ENCODE measurements at places on chromosomes 3 and 15.

- DNase-seq, result peak; percentile 15
Measured at GRCh38 chr3:64593350-64593749, 94.5 kb downstream of the ADAMTS9 start.

- DNase-seq, result no peak
Measured at GRCh38 chr3:10462641-10463532, 42.5 kb downstream of the ATP2B2 start.

GRCh38 chr15:28944286-28944685 lies 58.5 kb downstream of the APBA2 start:
- no peak for DNase-seq

- no peak for DNase-seq
Measured at GRCh38 chr3:98553753-98554152, 22.0 kb downstream of the GPR15 start.

GRCh38 chr15:56484287-56484686 lies 19.4 kb upstream of the MNS1 start:
- DNase-seq, result no peak

- no peak for DNase-seq
Measured at GRCh38 chr15:81303244-81304225, 20.4 kb downstream of the STARD5 start.

DNA sequence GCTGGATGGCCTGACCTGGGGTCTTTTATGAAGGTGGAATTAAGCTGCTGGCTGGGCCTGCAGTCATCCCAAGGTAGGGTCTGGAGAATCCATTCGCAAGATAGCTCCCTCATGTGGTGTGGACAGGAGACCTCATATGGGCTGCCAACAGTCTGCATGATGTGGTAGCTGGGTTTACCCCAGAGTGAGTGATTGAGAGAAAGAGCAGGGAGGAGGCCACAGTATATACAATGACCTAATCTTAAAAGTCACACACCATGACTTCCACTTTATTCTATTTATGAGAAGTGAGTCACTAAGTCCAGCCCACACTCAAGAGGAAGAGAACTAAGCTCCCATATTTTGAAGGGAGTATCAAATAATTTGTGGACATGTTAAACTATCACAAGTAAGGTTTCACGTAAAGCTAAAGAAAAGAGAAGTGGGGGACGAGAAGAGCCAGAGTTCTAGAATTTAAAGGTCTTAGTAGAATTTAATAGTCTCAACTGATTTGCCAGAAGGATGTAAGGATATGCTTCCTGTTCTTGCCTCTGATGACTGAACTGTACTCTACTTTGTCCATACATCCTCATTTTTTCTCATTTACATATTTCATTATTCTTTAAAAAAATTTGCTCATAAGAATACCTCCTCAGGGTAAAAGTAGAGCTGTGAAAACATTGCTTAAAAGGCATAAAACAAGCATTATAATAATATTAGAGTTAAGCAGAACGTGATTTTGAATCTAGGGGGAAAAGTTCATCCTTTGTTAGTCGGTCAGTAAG lies 184.4 kb downstream of the PEX5L start:
- DNase-seq, result no peak

- DNase-seq, result no peak
Measured at GRCh38 chr3:71547249-71548198, 36.0 kb downstream of the FOXP1 start.

- DNase-seq, result no peak
Measured at GRCh38 chr3:126447456-126448106, 28.1 kb downstream of the ZXDC start.

DNA sequence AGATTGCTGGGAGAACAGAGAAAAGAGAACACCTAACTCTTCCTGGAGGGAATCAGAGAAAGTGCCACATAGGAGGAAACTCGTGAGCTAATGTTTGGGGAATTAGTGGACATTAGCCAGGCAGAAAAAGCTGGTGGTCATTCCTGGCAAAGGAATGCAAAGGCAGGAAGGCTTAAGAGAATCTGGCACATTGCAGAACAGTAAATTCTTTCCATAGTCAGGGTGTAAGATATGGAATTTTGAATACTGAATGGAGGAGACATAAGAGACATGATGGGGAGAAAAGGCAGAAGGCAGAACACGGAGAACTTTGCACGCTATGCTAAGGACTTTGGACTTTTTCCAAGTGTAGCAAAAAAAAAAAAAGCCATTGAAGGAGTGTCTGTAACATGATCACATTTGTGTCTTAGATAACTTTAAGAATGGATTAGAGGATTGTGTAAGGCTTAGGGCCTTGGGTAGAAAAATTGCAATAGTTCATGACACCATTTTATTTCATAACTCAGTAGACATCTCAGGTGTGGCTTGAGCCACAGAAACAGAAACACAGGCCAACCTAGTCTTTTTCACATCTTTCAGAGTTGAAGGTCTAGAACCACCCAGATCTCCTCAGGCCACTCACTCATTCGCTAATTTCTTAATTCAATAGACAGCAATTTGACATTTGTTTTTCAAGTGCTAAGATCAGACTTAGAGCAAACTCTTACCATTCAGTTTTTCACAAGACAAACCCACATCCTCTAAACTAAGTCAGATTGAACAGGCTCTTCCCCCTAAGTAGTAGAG lies 31.2 kb upstream of the CCDC80 start:
- DNase-seq, result no peak

DNA sequence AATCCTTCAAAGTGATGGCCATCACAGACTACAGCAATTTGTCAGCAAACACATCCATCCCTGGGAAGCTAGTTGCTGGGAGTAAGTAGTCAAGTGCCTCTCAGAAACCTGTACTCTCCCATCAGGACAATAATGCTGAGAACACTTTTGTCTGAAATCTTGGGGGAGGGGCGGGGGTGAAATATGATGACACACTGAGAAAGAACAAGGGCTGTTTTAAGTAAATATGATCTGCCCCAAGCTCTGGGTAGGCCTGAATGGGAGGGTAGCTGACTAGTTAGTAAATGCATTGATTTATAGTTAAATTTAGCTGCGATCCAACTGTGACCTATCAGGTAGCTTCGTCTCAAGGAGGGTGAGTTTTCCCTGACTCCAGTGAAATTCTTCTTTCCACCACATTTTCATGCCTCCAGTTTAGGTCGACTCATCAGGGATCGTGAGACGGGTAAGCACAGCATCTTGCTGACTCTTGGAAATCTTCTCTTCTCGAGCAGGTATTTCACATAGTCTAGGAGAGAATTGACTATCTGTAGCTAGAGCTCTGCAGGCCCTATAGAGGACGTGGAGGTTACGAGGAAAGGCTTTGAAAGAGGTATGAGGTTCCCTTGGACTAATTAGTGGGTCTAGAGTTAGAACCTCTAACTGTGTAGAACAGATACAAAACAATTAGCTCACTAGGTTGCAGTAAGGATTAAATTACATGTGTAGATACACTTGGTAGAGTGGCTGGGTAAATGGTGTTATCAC lies 213.4 kb upstream of the SLC2A2 start:
- peak; percentile 8 for DNase-seq
